HTR-8/SVneo (cell line): ENCODE measurements at places on chromosomes 5 and 9.

- no peak for DNase-seq
These were observed 77.5 kb upstream of the RARS1 start for GRCh38 chr5:168408561-168409305.

GRCh38 chr5:4275232-4275631 is 679.6 kb downstream of the IRX1 start:
- DNase-seq: no peak

GRCh38 chr5:43560128-43560527 is 3.3 kb upstream of the PAIP1 start:
- DNase-seq: peak; percentile 19

- DNase-seq: no peak
These were observed 344.6 kb downstream of the OSTF1 start for GRCh38 chr9:75432888-75433287.

GRCh38 chr5:116038817-116039216 is 6.5 kb downstream of the ARL14EPL start:
- DNase-seq: no peak

DNA sequence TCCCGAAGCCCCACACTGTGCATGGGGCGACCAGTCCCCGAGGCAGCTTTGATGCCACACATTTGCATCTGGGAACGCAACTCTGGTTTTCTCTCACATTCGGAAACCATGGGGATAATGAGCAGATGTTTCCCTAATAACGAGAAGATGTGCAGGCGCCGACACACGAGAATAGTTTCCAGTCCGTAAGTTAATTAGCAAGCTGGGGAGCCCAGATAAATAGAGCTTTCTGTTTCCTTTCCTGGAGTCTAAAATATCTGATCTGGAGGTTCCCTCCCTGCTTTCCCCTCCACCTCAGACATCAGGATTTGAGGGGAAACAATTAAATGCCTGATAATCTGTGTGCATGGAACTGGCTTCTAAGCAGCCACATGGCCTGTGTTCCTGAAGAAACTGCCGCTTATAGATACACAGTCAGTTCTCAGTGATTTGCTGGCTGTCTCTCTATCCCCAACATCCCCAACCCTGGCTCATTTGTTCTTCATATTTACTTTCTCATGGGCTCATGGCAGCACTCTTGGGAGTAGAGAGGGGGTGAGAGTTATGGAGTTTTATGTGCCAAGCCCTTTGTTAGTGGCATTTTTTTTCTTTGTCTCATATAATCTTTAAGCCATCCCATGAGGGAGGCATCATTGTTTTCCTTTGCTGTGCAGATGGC is 62.8 kb downstream of the PDZD2 start:
- no peak for DNase-seq

- DNase-seq: no peak
These were observed 109.2 kb downstream of the RAPGEF6 start for GRCh38 chr5:131525805-131526204.

DNA sequence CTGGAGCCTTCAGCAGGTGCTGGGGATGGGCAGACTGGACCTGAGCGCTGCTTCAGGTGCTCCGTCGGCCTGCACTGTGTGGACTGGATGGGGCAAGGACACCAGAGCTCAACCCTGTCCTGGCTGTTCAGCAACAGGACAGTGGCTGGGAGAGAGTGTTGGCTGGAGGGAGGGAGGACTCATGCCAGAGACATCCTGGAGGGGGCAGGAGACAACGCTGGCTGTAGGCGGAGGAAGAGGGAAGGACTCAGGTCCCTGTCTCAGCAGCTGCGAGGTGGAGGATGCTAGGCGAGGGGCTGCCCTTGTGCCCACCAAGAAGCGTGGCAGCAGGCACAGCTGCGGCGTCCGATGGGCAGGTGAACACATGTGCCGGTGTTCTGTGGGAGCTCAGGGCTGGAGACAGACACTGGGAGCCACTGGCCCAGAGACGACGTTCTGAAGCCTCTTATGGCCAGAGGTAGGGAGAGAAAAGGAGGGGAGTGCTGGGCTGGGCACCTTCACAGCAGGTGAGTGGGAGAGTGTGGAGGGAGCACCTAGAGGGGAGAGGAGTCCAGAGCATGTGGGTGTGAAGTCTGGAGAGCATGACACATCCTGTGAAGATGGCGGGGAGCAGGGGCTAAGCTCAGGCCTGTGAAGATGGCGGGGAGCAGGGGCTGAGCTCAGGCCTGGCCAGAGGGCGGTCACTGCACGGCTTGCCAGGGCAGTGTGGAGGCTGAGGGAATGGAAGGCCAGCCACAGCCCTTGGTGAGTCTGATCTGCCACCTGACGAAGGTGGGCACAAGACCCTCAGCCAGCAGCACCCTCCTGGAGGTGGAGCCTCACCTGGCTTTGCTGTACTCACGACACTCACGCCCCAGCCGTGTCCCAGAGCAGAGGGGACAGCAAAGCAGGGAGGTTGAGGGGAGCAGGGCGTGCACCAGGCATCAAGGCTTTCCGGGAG is 79.1 kb upstream of the FCN1 start:
- DNase-seq: no peak

- no peak for DNase-seq
These were observed 11.8 kb downstream of the HDHD3 start for GRCh38 chr9:113364951-113365350.

DNA sequence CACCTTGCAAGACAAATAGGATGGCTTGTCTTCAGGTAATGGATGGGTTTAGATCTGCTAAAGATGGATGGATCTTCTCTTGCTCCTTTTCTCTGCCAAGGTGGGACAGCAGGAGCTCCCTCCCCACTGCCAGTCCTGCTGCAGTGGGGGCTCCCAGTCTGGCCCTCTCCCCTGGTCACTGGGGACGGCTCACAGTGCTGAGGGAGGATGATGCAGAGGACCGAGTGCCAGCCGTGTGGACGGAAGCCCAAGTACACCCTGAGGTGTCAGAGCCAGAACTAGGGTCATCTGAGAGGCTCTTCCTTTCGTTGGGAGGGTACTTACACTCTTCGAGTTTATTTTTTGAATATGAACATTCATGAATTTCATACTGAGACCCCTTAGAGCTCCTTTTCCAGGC is 5.7 kb downstream of the CCDC69 start:
- DNase-seq: no peak

- no peak for DNase-seq
These were observed 1050.0 kb upstream of the CDH10 start for GRCh38 chr5:25694801-25695200.

DNA sequence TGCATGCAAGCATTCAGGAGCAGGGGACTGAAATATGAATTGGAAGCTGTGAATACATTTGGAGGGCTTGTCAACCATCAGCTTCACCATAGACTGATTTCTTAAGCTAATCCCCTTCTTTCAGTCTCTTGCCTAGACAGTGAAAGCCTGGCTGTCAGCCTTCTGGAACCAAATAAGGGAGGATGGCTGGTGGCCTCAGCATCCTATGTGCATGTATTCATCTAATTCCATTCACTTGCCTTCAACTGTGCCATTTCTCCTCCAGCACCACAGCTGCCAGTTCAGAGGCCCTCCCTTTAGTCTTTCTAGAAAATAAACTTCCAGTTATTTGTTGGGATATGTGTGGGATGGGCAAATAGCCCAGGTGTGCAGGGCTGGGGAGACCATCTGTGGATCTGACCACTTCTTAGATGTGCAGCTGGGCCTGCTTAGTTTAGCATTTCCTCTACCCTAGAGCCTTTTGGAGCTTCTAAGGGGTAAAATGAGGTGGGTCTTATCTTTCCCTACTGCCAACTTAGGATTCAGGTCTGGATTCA is 62.1 kb downstream of the AOPEP start:
- no peak for DNase-seq

- no peak for DNase-seq
These were observed 114.1 kb downstream of the MPDZ start for GRCh38 chr9:13165236-13165945.

- DNase-seq: no peak
These were observed 14.6 kb downstream of the SLC9A3 start for GRCh38 chr5:509611-510185.

DNA sequence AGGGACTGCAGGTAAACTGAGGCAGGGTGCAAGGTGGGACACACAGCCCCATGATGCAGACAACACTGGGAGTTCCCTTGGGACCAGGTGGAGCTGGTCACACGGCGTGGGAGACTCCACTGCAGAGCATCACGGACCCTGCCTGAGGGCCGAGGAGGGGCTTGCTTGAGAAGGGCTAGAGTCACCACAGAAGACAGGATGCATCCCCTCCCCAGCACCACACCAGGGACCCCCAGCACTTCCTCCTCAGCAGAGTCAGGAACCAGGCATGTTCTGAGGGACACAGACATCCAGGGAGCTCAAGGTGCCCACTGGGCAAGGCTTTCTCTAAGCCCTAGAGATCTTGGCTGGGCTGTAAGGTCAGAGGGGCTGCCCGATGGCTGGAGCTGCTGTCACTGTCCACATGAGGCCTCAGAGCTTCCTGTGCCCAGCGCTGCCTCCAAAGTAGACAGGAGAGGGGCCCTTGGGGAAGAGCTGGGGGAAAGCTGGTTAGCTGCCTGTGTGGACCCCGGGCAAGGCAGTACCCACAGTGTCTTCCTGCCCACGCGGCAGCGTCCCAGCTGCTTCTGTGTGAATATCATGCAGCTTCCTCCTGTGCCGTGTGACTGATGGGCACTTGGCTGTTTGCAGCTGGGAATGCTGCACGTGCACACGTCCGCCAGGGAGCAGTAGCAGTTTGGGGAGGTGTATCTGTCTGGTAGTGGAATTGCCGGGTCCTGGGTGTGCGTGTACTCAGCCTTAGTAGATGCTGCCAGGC is 176.6 kb downstream of the CACNA1B start:
- DNase-seq: no peak

DNA sequence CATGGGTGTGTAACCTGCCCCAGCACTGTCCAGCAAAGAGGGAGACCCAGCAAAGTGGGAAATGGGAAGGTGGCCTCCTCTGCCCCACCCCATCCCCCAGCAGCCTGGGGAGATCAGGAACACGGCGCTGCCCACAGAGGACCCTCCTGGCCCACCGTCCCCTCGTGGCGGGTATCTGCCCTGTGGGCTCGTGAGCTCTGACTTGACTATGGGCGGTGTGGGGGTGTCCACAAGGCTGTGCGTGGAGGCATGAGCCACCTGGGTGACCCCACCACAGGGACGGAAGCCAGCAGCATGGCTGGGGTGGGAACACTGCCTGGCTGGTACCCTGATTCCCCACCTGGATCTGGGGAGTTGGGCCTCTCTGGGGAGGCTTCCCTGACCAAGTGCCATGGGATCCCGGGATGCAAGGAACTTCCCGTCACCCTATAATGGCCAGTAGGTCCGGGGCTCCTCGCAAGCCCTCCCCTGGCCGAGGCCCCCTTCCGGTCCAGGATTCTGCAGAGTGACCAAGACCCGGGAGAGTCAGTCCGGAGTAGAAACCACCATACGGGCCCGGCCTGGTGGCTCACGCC is 29.3 kb upstream of the SLC6A19 start:
- DNase-seq: no peak

GRCh38 chr5:137619191-137619870 is 116.6 kb downstream of the KLHL3 start:
- peak; percentile 63 for DNase-seq

DNA sequence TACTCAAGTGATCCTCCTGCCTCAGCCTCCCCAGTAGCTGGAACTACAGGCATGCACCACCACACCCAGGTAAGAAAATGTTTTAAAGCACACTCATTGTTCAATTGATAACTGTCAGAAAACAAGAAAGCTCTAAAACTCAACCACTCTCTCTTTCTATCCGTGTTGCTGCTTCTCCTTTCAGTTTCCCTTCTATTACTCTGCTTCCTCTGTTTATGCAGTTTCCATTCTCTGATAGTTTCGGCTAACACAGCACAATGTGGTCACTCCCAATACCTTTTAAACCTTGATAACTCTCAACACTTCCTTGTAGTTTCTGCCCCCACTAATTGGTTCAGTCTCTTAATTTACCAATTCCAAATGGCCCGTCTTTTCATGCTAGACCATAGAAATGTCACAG is 59.2 kb upstream of the NR4A3 start:
- DNase-seq: no peak

GRCh38 chr5:58934629-58935097 is 351.8 kb downstream of the RAB3C start:
- no peak for DNase-seq

GRCh38 chr9:95626885-95627558 is 110.3 kb upstream of the PTCH1 start:
- no peak for DNase-seq

GRCh38 chr9:37284636-37285035 is 137.9 kb upstream of the GRHPR start:
- no peak for DNase-seq

DNA sequence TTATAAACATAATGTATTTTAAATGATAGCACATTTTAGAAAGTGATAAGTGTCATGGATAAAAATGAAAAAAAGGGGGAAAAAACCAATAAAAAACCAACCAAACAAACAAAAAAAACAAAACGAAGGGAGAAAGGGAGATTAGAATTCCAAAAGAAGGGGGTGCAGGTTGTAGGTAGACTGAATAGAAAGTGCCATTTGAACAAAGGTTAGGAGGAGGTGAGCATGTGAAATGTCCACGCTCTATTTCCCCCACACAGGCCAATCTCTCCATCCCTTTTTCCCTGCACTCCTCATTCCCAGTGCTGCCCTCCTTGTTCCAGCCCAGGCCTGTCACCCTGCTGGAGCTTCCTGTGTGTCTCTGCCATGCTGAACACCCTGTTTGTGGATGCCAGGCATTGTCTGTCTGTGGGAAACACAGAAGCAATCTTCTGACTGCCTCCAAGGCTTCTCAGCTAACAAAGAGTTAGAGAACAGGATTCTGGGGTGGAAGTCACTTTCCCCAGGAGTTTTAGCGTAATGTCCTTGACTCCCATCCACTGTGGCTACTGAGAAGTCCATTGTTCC is 138.8 kb downstream of the ADAMTS16 start:
- no peak for DNase-seq

DNA sequence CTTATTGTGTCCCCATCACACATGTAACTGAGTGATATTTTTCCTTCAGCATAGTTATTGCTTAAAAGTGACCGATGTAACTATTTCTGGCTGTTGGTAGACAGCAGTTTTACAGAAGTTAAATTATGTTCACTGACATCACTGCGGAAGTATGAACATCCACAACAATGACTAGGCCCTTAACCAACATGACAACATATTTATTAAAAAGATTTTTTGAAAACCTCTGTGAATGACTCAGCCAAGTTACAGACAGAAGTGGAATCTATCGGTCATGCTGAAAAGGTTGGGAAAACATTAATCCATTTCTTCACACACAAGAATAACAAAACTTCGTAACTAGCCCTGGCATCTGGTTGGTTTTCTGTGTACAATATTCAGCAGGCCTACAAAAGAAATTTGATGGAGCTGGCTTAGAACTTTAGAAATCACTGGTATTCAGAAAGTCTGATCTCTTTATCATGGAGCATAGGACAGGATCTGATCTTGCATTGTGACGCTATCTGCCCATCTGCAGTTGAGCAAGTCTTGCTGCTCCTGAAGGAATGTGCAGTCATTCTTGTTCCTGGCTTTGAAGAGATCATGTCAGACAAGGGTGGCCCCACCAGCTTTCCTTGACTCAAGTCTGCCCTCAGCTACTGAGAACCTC is 6.5 kb downstream of the GLIS3 start:
- DNase-seq: peak; percentile 49
